ENCODE measurements at places on chromosomes 5 and 9.

DNA sequence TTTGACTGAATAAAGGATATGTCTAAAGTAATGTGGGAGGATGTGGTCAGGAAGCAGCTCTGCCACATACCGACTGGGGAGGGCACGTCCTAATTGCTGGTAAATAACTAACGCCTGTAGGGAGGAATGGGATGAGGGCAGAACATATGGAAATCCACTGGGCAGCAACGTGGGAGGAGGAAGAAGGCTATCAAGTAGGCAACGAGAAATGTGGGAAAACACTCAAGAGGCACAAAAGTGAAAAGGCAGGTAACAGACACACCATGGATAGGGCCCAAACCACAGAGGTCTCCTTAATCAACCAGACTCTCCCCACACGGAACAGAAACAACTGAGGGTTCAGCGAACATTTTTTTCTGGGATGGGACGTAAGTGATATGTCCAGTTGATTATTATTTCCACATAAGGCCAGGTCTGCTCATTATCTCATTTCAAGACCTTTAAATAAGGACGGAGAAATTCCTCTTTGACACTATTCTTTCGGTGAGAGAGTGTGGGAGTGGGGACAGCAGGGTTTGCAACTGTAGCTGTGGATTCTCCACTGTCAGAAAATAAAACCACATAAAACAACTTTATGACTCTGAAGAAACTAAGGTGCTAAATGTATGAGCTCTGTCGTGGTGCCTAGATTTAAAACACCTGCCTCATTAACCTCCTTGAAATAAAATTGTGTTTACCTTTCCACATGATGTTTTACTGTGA lies 17.0 kb downstream of the IARS1 start:
- DNase-seq, result no peak

GRCh38 chr9:120914396-120914795 lies 12.2 kb downstream of the TRAF1 start:
- no peak for DNase-seq

DNA sequence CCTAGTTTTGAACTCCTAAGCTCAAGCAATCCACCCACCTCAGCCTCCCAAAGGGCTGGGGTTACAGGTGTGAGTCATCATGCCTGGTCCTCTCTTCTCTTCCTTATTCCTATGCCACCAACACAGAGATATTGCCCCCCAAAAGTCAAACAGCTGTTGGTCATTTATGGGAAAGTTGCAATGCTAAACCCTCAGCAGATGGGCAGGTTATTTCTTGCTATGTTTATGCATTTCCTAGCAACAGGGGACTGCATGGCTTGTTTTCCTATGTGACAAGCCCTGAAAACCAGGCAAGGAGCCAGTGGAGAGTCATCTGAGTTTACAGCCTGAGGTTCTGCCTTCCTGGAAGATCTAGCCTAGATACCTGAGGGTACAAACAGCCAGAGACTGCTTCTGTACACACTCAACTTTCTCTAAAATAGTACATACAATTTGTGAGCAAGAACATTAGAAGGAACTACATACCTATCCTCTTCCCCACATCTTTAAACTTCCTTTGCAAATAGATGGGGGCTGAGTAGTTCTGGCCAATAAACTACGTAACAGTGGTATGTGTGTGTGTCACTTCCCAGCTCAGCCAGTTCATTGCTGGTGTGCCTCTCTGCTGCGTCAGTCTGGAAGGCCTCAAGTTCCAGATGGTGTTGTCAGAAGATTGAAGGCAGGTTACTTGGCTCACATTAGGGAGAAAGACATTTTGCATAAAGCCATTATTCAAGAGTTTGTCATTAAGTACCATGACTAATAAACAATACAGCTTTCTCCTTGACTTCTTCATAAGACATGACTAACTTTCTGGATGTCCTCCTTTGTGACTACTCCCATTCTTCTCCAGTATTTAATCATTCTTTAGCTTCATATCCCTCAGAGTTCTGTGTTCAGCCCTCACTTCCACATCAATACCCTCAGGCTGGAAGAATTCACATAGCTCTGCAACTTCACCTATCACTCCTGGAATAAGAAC lies 65.3 kb downstream of the CSNK1A1 start:
- DNase-seq, result no peak

- no peak for DNase-seq
Observed at GRCh38 chr9:7298123-7298522, 501.5 kb downstream of the DMAC1 start.

DNA sequence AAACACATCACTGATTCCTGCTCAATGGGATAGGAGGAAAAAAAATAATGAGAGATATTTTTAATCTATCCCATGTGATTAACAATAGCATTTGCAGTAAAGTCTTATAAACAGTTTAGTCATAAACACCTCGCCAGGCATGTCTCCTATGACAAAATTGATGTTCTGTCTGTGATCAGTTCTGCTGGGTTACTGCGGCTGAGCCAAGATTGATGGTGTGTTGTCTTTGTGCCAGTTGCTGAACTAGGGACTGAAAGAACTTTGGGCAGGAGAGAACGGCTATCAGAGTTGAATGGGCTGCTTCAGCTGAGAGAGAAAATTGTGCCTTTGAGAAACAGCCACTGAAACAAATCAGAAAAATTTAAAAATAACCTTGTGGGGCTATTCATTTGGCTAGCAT lies 37.3 kb upstream of the MAMDC2 start:
- DNase-seq, result no peak

DNA sequence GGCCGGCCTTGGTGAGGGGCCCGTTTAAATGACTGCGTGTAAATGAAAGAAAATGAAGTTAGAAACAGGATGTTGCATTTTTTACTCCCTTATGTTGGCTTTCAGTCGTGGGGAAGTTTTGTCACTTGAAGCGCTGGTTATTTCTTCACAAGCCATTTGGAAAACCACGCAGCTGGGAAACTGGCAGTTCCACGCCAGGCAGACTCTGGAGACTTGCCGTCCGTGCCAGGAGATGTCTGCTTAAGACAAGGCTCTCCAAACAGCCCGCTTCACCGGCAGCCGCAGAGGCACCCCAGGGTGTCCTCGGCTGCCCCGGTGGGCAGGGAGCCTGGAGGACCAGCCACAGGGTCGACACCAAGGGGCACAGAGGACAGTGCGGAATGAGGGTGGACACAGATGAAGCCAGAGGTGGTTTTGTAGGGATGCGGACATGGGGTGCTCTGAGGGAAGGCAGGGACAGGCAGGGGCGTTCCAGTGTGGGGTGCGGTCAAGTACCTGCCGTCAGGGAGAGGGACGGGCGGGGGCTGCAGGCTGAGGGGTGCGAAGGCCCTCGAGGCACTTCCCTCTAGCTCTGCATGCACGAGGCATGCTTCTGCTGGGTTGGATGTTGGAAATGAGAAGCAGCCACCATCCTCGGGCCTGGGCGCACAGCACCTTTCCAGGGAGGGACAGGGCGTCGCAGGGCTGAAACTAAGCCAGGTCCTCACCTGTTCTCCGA lies 11.1 kb upstream of the AJM1 start:
- DNase-seq, result no peak

DNA sequence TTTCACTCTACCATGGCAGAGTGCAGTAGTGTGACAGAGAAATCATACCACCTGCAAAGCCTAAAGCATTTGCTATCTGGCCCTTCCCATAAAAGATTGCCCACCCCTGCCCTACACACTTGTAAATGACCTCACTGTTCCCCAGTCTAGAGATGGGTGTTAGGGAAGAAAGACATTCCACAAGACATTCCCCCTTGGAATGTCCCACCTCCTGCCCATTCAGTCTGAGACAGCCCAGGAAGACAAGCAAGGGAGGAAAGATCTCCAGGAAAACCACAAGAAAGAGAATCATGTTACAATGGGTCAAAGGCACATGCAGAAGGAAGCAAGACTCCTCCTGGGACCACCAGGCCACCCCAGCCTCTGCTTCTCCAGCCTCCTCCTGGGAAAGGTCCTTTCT lies 230.0 kb downstream of the AGTPBP1 start:
- DNase-seq, result no peak

GRCh38 chr5:172106511-172107356 lies 81.3 kb downstream of the STK10 start:
- DNase-seq, result no peak

- DNase-seq, result no peak
Observed at GRCh38 chr5:168198359-168198758, 93.1 kb upstream of the WWC1 start.

DNA sequence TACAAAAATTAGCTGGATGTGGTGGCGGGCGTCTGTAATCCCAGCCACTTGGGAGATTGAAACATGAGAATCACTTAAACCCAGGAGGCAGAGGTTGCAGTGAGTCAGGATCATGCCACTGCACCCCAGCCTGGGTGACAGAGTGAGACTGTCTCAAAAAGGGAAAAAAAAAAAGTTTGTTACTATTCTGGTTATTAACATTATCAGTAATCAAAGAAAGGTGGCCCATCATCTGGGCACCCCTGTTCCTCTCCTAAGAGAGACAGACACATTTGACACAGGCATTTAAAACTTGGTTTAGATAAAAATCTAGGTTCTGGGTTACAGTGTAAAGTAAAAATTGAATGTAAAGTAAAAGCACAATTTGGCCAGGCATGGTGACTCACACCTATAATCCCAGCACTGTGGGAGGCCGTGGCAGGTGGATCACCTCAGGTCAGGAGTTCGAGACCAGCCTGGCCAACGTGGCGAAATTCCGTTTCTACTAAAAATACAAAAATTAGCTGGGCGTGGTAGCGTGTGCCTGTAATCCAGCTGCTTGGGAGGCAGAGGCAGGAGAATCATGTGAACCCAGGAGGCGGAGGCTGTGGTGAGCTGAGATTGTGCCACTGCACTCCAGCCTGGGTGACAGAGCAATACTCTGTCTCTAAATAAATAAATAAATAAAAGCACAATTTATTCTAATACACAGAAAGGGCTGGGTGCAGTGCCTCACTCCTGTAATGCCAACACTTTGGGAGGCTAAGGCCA lies 16.7 kb upstream of the PHYHD1 start:
- no peak for DNase-seq

- DNase-seq, result no peak
Observed at GRCh38 chr9:70494221-70494620, 79.8 kb upstream of the KLF9 start.

DNA sequence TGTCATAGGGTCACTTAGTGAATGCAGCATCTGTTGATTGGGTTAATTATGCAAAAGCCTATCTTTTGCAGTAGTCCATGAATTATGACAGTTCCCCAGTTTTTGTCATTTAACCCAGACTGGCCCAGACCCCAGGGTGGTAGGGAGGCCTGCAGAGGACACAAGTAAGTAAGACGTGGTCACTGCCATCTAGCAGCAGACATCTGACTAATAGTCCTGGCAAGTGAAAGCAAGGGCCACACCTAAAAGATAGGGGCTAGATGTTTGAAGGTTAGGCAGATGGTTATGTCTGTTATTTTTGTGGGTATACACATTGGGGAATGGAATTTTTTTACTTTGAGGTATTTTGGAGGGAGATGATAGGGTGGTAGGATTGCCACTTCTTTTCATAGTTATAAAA lies 48.0 kb downstream of the RAB14 start:
- no peak for DNase-seq

GRCh38 chr5:139880416-139881142 lies 85.0 kb downstream of the PSD2 start:
- DNase-seq, result no peak
